Hypothalamus (tissue), 51 donors: ENCODE measurements at places on chromosomes 11 and 22.
A peak's percentile ranks its signal among the peaks of the same experiment; 100 is the strongest.

DNA sequence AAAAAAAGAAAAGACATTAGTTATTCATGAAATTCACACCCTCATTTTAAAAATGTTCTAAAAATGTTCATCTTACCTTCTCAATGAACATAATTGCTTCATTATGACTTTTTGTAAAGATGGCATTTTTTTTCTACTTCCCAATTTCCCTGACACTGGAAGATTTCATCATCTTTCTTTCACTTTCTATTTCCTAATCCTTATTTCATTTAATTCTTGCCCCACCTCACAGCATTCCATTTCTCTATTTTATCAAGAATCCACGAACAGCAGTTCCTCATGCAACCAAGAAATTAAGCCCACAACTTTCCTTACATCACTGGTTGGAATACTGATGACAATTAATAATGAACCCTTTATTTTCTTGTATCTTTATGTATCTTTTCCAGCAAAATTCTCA lies 1.9 kb downstream of the PATL1 start:
- DNase-seq = no peak

DNA sequence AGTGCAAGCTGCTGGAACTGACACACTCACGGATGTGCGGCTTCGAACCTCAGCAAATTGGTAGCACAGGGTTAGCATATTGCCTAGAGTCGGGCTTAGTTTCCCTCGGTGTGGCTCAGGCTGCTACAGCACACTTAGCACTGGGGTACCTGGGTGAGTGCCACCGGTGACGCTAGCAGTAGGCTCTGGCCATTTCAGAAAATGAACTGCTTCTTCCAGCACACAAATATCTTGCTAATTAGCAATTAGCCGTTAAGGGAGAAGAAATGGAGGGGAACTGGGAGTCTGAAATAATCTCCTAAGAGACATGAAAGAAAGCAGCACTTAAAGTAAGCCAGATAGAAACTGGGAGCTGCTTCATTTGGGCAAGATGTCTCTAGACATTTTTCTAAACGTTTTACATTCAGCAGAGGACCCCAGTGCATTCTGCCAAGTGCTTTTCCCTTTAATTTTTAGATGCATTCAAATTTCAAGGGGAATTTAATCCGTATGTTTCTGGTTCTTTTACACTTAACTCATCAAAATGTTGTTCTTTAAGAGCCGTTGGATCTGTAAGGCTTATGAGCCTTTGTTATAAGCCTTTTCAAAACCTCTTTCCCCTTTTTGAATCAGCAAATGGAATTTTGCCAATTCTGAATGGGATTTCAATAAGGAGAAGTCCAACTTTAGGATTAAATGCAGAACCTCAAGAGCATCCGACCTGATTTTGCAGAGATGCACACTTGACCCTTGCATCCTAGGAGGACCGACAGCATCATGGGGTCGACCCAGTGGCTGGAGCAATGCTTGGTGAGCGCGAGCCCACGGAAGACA lies 708.1 kb downstream of the NTM start:
- peak; percentile 25 for DNase-seq

DNA sequence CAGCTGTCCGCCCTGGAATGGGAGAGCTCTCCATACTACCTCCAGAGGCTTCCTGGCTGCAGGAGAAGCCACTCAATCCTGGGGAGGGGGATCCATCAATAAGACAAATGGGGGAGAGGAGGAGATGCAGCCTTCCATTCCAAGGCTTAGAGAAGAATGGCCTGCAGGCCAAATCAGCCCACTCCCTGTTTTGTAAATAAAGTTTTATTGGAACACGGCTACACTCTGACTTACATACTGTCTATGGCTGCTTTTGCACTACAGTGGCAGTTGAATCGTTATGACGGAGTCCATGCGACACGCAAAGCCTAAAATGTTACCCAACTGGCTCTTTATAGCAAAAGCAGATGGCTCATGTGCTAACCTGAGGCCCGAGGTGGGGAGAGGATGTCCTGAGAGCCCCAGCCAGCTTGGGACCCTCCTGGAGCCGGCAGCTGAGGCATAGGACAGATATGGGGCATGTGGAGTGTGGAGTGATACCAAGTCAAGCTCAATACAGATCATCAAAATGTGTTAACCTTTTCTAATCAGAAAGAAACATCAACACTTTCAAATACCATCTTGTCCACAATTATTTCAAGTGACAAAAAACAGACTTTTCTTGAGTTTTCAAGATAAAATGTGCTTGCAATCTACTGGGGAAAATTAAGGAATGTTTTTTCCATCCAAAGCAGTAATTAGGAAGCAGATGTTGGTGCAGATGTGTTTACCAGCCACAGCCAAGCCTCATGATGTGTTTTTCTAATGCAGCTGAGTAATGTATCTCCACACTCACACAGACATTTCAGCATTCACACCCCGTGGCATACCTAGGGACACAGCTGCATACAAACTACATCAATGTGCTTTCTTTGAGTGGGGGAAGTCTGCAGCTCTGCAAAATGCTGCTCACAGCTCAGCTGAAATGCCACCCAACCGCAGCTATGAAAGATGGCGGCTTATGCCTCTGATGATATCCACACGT lies 181.6 kb downstream of the SHANK2 start:
- no peak for DNase-seq

DNA sequence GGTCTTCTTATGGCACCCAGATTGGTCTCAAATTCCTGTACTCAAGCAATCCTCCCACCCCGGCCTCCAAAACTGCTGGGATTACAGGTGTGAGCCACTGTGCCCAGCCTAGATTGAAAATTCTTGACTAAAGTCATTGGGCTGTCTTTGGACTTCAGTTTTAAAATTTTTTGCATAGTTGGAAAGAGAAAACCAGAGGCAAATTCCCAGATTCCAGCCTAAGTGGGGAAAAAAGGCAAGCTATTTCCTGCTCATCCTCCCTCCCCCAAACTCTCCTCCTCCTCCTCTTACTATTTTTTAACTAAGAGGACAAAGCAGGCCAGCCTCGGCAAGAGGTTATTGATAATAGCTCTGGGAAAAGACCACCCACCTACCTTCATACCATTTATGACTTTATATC lies 78.6 kb upstream of the CLMP start:
- no peak for DNase-seq
